ENCODE measurements at places on chromosomes 4 and X.

- DNase-seq = no peak
These were observed 137.9 kb upstream of the FAM241A start for GRCh38 chr4:112007391-112007790.

DNA sequence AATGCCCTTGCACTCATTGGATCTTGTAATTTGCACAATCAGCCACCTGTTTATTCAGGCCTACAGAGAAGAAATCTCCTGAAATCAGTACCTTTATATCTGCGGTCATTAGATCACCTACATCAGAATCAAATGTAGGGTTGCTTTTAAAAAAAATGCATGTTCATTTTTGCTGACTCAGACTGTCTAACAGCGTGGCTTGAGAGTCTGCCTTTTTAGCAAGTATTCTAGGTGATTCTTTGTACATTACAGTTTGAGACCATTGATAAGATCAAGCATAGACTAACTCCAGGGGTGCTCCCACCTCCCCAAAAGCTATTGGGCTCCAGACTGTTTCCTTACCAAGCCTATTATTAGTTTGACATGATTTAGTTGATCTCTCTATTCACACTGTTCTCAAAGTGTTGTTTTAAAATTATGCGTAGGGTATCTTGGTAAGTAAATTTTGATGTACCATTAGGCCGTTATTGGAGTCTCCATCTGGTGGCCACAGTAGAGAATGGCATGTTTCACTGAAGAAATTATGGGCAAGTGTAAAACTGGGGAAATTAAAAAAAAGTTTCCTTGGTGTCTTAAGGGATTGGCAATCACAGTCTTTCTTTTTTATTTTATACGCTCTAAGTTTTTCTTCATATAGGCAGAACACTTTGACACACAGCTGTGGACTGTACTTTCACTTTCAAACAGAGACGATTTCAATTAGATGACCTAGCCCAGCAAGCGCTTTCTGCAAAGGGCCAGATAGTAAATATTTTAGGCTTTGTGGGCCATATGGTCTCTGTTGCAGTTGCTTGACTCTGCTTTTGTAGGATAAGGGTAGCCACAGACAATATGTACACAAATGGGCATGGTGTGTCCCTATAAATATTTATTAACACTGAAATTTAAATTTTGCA is 33.7 kb upstream of the MSL3 start:
- DNase-seq = no peak

GRCh38 chr4:145740806-145741205 is 60.9 kb downstream of the C4orf51 start:
- DNase-seq = no peak

DNA sequence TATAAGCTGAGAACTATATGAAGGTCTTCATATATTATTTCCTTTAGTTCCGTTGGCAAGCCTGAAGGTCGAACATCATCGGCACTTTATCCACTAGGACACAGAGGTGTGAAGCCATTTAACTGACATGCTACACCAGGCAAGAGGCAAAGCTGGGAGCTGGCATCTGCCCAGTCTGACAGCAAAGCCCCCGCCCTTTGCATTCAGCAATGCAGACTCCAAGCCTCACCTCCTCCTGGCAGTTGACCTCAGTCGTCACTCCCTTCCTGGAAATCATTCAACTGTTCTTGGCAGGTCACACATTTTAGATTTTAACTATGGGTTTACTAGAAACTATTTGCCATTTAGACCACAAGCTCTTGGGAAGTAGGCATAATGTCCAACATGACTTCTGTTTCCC is 135.8 kb upstream of the FRG1 start:
- no peak for DNase-seq

DNA sequence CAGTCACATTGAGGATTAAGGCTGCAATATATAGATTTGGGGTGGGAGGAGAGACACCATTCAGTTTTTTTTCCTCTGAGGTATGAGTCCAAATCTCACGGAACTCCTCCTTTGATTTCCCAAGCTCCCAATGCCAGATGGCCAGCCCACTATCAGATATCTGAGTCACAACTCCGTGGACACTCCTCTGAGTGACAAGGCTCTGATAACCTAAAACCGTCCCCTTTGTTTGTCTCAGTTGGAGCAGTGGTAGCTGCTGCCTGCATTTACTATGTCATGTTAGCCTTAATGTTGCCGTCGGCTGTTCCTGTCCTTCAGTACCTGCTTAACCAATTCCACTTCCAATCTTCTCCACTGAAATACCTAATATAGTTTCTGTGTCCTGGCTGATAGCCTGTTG is 107.3 kb downstream of the DTHD1 start:
- DNase-seq = no peak

- no peak for DNase-seq
These were observed 4.4 kb upstream of the RBBP7 start for GRCh38 chrX:16874458-16875095.

DNA sequence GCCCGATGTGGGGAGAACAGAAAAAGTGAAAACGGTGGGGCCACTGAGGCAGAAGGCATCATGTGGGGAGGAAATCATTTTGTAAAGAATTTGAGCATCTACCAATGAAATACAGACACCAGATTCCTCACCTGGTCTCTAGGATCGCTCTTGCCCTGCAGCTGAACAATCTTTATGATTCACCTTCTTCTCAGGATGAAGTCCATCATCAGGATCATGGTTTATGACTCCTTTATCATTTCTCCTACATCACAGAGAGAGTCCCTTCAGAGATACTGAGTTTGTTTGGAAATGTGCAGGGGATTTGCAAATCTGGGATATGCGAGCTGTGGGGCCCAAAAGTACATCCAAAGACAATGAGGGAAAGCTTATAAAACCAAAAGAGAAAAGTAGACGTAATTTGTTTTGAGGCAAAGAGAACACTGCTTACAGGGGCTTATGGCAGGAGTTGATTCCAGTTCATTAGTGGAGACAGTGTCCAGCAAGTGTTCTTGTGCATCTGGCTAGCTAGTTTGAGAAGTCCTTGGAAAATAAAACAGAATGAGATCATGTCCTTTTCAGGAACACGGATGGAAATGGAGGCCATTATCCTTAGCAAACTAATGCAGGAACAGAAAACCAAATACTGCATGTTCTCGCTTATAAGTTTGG is 15.3 kb upstream of the ANXA5 start:
- DNase-seq = no peak

DNA sequence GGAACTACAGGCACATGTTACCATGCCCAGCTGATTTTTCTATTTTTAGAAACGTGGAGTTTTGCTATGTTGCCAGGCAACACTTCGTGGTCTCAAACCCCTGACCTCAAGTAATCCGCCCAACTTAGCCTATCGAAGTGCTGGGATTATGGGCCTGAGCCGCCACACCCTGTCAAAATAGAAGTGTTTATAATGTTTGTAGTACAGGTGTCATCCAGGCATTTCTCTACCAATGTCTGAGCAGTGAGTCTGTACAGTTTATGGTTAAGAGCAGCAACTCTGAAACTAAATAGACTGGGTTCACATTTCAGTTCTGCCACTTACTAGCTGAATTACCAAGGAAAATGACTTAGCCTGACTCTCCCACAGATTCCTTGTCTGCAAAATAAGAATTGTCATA is 460.4 kb upstream of the GALNT7 start:
- DNase-seq = no peak

GRCh38 chr4:12692815-12693214 is 791.3 kb downstream of the RAB28 start:
- no peak for DNase-seq

Data from activated CD8-positive, alpha-beta memory T cell treated with anti-CD3 and anti-CD28 coated beads for 1 hour (primary cell).